Upper lobe of right lung (tissue), 1 donor: ENCODE measurements at places on chromosomes 6 and 20. TPM values are rescaled to one million over a fixed set of nuclear protein-coding genes. Genes with fewer than 3 reads are reported as not detected.

AIF1 gene
- total RNA-seq: 55.3 TPM

DNA sequence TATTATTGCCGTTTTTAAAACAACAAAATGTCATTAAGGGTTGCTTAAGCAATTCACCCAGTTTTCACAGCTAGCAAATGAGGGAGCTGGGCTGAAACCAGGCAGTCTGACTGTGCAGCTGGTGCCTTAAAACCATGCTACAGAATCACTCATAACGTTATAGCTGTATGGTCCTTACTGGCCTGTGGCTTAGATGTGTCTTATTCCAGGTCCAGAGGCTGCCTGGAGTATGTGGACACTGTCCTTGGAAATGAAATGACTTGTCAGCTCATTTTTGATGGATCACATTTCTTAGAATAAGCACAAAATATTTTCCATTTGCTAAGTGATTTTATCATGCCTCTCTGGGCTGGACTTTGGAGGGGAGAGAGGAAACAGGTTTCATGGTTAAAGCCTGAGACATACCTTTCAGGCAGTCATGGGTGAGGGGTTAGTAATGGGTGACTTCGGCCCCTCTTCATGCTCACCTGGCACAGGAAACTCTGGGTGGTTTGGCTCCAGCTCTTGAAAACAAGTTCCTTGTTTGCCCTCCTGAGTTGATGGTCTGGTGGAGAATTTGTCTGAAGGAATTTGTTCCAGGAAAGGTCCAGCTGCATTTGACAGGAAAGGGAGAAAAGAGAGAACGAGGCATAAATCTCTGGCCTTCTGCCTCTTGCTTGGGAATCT is 823.2 kb downstream of the DHX35 start:
- no peak for DNase-seq

FOXC1 gene
- 4.9 TPM for total RNA-seq

LRFN2 gene
- total RNA-seq: not detected

RBBP8NL gene
- 0.64 TPM for total RNA-seq

HLA-A gene
- total RNA-seq: 1,071 TPM

GRCh38 chr20:40930561-40930960 is 98.1 kb upstream of the TOP1 start:
- DNase-seq: no peak

- DNase-seq: no peak
These were observed 223.9 kb downstream of the LY86 start for GRCh38 chr6:6812427-6812826.

DNA sequence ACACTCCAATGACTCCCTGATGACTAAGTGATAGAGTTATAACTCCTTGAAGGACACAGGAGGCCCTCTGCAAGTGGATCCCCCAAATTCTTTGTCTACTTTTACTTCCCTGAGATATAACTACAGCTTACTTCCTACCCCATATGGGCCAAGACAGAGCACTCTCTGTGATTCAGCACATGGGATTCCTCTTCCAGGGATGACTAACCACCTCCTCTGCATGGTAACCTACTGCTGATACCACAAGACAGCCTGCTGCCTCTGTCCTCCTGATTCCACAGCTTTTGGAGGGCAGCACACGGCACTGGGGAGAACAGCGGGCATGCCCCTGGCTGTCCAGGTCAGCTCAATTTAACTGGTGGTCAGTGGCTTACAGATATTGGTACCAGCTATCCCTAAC is 675.7 kb upstream of the AGPAT4 start:
- DNase-seq: no peak

DNA sequence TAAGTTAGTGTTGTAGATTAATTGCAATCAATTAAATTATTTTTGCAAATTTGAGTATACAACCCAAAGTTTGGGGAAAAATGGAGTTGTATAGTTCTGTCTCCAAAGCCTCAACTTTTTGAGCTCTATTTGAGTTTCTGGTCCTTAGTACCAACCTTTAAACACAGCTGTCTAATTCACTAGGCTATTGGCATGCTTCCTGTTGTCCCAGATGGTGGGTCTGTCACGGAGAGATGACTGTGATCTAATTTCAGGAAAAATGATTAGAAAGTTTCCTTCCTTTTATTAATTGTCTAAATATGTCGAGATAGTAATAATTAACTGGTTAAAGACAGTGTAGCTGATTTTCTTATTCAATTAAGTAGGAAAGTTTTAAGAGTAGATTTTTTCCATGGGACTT is 109.6 kb downstream of the SCAF8 start:
- DNase-seq: no peak

GRCh38 chr20:62336329-62336728 is 30.8 kb downstream of the LAMA5 start:
- no peak for DNase-seq

- no peak for DNase-seq
These were observed 131.7 kb downstream of the LRRC1 start for GRCh38 chr6:53926505-53926904.

ADAM33 gene
- total RNA-seq: 11.0 TPM
